ENCODE measurements at places on chromosomes 3 and 15. TPM values are rescaled to one million over a fixed set of nuclear protein-coding genes. Genes with fewer than 3 reads are reported as not detected.

Gene SMCO1
- not detected for total RNA-seq

Gene TIMP4
- not detected for total RNA-seq

GRCh38 chr3:194851254-194851653 lies 165.6 kb downstream of the FAM43A start:
- H3K27ac ChIP-seq: no peak overlapping the region
- no peaks in the 10 kb centered on the region for H3K36me3 ChIP-seq
- H3K27me3 ChIP-seq: peaks cover 3% of the 10 kb centered on the region
- H3K4me3 ChIP-seq: no peak overlapping the region

Gene SPTBN5
- 1.2 TPM for total RNA-seq

DNA sequence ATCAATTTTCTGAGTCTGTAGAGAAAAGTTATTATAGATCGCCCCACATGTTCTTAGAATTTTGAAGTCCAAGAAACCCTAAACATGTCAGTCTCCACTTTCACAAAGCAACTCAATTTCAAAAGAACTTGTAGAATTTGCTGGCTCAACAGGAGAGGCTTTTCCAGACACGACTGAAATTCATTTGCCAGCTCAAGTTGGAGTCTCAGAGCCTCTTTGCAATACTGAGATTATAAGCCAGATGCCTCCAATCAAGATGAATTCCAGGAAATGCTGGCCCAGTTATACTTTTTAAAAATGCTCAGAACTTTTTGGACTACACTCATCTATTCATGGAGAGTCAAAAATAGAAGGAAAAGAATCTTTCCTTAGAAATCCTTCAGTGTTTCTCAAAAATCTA lies 56.9 kb upstream of the NLGN1 start:
- no peak overlapping the region for H3K27ac ChIP-seq
- H3K4me3 ChIP-seq: no peak overlapping the region
- H3K27me3 ChIP-seq: no peaks in the 10 kb centered on the region
- H3K4me1 ChIP-seq: no peaks in the 10 kb centered on the region
- H3K36me3 ChIP-seq: no peaks in the 10 kb centered on the region

DNA sequence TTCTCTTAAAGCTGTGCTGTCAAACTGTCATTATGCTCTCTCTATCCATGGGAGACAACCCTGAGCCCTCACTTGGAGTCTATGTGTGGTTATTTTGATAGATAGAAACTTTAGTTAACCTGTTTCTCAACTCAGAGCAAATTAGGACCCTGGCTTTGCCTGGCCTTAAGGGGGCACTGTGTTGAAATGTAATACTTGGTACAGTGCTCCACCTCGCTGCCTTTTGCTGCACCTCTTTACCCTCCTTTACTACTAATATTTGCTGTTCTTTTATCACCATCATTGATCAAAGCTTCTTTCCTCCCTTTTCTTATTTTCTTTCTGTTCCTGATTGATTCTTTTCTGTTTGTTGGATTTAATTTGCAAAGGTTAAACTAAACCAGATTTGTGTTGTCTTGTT lies 34.3 kb downstream of the STT3B start:
- peak overlapping the region; percentile 64 for H3K27ac ChIP-seq
- H3K4me1 ChIP-seq: peaks cover 73% of the 10 kb centered on the region
- H3K27me3 ChIP-seq: no peaks in the 10 kb centered on the region
- DNase-seq: no peak
- H3K4me3 ChIP-seq: no peak overlapping the region

DNA sequence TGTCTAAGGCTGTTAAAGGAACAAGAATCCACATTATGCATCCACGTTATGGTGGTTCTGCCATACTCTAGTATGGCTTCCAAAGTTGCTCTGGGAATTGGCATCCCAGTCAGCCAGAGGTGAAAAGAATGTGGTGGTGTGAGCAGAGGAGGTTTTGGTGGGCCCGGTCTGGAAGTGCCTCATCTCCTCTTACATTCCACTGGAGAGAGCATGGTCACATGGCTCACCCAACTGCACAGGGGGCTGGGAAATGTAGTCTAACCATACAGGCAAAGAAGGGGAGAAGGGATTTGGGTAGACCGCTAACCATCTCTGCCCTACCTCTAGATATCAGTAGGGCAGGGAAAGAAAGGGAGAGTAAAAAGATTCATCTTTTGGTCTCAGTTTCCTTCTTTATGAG lies 3.2 kb upstream of the HEG1 start:
- peaks cover 10% of the 10 kb centered on the region for H3K4me1 ChIP-seq
- DNase-seq: no peak
- peaks cover 37% of the 10 kb centered on the region for H3K27me3 ChIP-seq
- H3K36me3 ChIP-seq: peaks cover 9% of the 10 kb centered on the region

Gene LTF
- total RNA-seq: not detected

Gene SCG3
- total RNA-seq: not detected

Gene NME9
- total RNA-seq: not detected

GRCh38 chr15:101597360-101597928 lies 54.7 kb downstream of the TM2D3 start:
- no peaks in the 10 kb centered on the region for H3K36me3 ChIP-seq
- peaks cover 22% of the 10 kb centered on the region for H3K27me3 ChIP-seq
- no peak for DNase-seq
- no peak overlapping the region for H3K4me3 ChIP-seq
- H3K27ac ChIP-seq: no peak overlapping the region

DNA sequence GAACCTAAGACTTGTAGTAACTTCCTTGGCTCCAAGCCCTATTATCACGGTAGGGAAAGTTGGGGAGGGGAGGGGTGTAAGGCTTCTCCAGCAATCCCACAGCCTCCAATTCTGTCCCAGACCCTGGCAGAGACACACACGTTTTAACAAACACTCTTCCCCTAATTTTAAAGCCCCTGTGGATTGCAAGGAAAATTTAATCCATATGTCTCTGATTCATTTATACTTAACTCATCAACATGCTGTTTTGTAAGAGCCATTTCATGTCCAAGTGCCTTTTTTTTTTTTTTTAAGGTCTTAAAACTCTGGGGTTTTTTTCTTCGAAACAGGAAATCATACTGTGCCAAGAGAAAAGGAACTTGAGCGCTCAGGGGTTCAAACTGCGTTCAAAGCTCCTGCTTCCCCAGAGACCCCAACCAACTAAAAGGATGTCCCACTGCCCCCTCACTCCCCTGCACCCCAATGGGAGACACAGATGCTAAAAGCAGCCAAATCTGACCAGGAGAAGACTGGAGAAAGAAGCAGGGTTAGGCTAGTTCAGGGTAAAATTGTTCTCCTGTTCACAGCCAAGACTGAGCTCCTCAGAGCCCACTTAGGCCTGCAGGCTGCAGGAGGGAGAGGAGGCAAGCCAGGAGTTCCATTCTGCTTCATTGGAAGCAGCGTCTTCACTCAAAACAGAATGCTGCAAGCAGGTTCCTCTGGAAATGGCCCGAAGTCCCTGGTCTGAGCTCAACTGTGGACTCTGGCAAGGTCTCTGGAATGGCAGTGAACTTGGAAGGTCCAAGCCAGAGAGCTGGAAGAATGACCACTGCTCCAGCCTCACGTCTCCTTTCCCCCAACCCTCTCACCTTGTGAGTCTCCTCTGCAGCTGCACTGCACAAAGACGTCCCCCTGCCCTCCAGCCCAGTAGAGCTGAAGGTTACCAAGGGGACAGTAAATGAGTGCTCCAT lies 172.5 kb downstream of the NTRK3 start:
- no peaks in the 10 kb centered on the region for H3K36me3 ChIP-seq
- H3K4me1 ChIP-seq: no peaks in the 10 kb centered on the region
- H3K4me3 ChIP-seq: no peak overlapping the region
- H3K27ac ChIP-seq: no peak overlapping the region

GRCh38 chr3:169842960-169843359 lies 26.8 kb downstream of the LRRC31 start:
- no peak overlapping the region for H3K4me3 ChIP-seq
- H3K27ac ChIP-seq: no peak overlapping the region
- no peak for DNase-seq
- H3K36me3 ChIP-seq: no peaks in the 10 kb centered on the region
- H3K4me1 ChIP-seq: no peaks in the 10 kb centered on the region

Gene ARL14
- not detected for total RNA-seq

Gene ACOX2
- total RNA-seq: not detected

DNA sequence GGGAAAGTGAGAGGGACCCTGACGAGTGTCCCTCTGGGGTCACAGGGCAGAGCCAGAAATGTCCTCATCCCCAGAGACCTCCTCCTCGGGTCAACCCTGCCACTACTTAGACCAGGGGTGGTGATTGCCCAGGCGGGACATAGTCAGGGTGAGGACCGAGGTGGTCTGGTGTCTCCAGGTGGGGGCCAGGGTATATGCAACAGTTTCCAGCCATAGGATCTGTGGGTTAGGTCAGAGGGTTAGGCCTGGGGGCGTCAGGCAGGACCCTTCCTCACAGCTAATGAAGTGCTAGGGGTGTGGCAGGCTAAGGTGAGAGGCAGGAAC lies 22.3 kb upstream of the FBLN2 start:
- H3K4me1 ChIP-seq: no peaks in the 10 kb centered on the region
- H3K4me3 ChIP-seq: no peak overlapping the region
- H3K27ac ChIP-seq: no peak overlapping the region
- DNase-seq: no peak

DNA sequence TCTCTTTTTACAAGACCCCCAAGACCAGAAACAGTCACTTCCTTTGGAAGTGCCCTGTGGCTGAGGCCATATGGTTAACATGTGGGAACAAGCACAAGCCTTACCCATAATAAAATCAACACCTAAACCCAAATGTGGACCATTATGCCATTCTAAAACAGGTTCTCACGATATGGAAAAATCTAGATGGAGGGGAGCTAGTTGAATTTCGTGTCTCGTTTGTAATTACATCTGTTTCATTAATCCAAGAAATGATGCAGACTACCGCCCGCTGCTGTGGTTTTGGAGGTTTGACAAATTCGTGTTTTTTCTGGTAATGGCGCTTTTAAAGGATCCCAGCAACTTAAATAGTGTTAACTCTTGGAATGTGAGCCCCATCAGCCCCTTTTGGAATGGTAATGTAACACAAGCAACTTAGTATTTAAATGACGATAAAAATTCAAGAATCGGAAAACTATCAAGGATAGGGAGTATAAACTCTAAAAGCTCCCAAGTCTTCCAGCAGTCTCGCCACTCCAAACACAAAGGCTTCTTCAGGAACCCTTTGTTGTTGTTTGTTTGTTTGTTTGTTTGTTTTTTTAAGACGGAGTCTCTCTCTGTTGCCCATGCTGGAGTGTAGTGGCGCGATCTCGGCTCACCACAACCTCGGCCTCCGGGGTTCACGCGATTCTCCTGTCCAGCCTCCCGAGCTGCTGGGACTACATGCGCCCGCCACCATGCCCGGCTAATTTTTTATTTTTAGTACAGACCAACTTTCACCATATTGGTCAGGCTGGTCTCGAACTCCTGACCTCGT lies 1.1 kb downstream of the CNBP start:
- H3K4me1 ChIP-seq: peaks cover 38% of the 10 kb centered on the region
- peaks cover 37% of the 10 kb centered on the region for H3K36me3 ChIP-seq
- H3K27ac ChIP-seq: peak overlapping the region; percentile 98

DNA sequence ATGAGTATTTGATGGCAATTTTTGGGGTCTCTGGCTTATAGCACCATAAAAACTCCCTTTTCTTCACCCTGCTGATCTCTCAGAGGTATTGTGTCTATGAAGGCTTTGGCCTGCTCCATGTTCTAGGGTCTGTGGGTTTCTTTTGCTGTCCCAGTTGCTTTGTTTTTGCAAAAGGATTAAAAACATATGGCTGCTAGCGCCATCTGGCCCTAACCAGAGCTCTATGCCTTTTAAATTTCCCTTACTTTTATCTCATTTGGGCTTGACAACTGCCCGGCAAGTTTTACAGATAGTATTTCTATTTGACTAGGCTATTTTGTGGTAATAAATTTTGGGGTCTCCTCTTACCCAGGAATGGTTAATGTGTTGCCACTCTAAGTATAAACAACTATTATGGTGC lies 6.4 kb upstream of the GHRL start:
- no peaks in the 10 kb centered on the region for H3K27me3 ChIP-seq
- peaks cover 48% of the 10 kb centered on the region for H3K36me3 ChIP-seq
- no peak for DNase-seq

Gene GOLGA8N
- 7.7 TPM for total RNA-seq

DNA sequence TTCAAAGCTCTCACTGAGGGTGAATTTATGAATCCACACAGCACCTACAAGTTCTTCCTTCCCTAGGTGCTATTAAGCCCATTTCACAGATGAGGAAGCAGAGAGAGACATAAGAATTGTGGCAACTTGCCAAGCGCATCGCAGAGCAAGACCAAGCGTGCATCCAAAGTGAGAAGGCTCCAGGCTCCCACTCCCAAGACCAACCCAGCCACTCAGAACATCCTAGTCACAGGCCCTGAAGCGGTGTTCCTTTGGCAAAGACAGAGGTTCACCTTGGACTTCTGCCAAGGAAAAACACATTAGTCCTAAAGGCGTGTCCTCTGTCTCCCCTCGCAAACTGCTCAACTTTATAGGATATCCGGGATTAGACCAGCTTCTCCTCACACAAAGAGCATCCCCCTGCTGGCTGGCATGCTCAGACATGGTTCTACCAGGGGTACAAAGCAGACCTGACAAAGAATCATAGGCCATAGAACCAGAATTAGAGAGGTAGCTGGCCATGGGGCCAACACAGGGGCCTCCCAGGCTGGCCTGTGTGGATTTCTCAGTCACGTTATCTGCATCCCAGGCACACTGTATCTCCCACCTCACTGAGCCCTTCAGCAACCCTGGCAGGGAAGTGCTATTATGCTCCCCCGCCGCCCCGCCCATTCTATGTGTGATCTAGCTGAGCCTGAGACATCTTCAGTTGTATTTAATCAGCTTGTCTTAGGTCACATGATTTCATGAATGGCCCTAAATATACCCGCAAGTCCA lies 160.2 kb downstream of the FOXP1 start:
- H3K4me1 ChIP-seq: peaks cover 22% of the 10 kb centered on the region
- no peak overlapping the region for H3K4me3 ChIP-seq
- H3K27me3 ChIP-seq: peaks cover 61% of the 10 kb centered on the region
- DNase-seq: no peak
- H3K27ac ChIP-seq: no peak overlapping the region
- no peaks in the 10 kb centered on the region for H3K36me3 ChIP-seq

GRCh38 chr3:39249453-39250115 lies 30.3 kb downstream of the CX3CR1 start:
- no peak overlapping the region for H3K27ac ChIP-seq
- peaks cover 29% of the 10 kb centered on the region for H3K4me1 ChIP-seq
- no peak overlapping the region for H3K4me3 ChIP-seq
- peaks cover 24% of the 10 kb centered on the region for H3K27me3 ChIP-seq

GRCh38 chr15:48419896-48420295 lies 88.7 kb downstream of the DUT start:
- no peak for DNase-seq
- H3K4me3 ChIP-seq: no peak overlapping the region
- H3K4me1 ChIP-seq: no peaks in the 10 kb centered on the region
- H3K27me3 ChIP-seq: peaks cover 4% of the 10 kb centered on the region
- H3K36me3 ChIP-seq: no peaks in the 10 kb centered on the region

GRCh38 chr15:48559285-48559684 lies 86.2 kb downstream of the FBN1 start:
- no peaks in the 10 kb centered on the region for H3K4me1 ChIP-seq
- H3K36me3 ChIP-seq: no peaks in the 10 kb centered on the region
- H3K27ac ChIP-seq: no peak overlapping the region
- H3K27me3 ChIP-seq: peaks cover 8% of the 10 kb centered on the region
- no peak overlapping the region for H3K4me3 ChIP-seq

GRCh38 chr3:138089091-138089490 lies 26.3 kb downstream of the DZIP1L start:
- DNase-seq: no peak
- peaks cover 9% of the 10 kb centered on the region for H3K27me3 ChIP-seq
- no peaks in the 10 kb centered on the region for H3K36me3 ChIP-seq
- H3K4me1 ChIP-seq: no peaks in the 10 kb centered on the region
